ENCODE measurements at places on chromosomes 11 and 22.

DNA sequence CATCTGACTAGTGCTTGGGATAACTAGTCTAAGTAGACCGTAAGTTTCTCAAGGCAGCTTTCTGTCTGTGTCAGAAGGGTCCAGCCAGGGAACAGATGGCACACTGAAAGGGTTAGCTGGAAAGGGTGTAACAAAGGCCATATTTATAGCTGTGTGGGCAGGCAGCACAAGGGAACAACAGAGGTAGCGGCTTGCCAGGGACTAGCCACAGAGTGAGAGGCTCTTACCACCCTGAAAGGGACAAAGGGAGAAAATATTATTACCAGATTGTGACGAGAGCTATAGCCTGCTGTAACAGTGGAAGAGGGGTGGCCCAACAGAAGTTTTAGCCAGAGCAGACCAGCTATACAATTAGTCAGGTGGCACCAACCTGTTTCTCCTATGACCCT is 129.4 kb downstream of the CCDC34 start:
- no peak for DNase-seq

- DNase-seq, result peak; percentile 65
Observed at GRCh38 chr11:62553080-62553838, 6.7 kb upstream of the AHNAK start.

DNA sequence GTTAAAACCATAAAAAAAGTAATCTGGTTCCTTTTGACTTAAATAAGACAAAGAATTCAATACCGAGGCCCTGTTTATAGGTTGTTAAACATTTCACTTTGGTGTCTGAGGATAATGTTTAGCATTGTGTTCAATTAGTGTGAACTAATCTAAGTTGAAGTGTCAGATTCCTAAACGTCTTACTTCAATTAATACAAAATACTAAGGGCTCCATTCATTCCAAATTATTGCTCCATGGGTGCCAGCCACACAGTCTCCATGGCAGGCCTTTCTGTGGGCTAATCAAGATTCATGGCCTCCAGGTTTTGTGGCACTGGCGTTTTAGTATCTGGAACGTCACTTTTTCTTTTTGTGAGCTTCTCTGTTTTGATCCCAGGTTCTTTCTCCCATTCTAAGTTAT is 89.4 kb downstream of the TMEM135 start:
- no peak for DNase-seq

GRCh38 chr22:45314054-45314721 is 4.5 kb downstream of the FAM118A start:
- DNase-seq, result no peak

DNA sequence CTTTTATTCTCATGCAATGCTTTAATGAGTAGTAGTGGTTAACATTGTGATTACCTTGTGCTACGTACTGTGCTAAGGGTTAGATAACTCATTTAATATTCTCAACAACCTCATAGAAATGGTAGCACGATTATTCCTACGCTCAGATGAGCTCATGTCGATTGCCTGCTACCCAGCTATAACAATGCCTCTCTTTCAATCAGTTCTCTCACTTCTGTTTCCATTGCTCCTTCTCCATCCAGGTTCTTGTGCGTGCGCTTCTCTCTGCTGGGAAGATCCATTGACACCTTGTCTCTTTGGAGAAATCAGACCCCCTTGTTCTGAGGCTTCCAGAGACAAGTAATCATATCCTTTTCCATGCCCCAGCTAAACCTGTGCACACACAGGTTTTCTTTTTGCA is 120.8 kb downstream of the NECTIN1 start:
- DNase-seq, result no peak

DNA sequence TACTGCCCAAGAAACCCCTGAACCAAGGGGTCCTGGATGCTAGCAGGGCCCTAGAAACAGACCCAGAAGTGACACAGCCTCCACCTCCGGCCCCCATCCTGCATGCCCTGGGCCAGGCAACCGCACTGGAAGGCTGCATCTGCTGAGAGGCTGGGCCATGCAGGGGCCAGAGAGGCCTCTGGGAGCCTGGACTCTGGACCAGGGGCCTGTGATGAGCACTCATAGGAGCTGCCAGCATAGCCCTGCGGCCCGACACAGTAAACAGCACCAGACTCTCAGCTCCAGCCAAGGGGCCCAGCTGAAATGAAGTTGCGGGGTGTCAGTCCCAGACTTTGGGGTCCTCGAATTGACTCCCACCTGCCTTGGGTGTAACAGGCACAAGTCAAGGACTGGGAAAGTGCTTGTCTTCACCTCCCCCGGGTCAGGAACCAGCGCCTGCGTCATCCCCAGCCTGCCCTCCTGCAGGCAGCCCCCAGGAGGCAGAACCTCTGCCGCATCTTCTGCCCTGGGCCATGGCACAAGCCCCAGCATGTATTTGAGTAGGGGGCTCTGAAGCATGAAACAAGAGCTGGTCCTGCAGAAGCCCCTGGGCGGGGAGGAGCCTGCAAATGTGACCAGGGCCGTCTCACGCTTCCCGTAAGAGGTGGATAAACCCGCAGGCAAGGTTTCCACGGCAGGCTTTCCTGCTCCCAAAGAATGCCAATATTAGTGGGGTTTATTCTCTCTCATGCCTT is 25.2 kb upstream of the CCND1 start:
- no peak for DNase-seq

- DNase-seq, result no peak
Observed at GRCh38 chr11:130439160-130439519, 9.3 kb upstream of the ADAMTS15 start.

DNA sequence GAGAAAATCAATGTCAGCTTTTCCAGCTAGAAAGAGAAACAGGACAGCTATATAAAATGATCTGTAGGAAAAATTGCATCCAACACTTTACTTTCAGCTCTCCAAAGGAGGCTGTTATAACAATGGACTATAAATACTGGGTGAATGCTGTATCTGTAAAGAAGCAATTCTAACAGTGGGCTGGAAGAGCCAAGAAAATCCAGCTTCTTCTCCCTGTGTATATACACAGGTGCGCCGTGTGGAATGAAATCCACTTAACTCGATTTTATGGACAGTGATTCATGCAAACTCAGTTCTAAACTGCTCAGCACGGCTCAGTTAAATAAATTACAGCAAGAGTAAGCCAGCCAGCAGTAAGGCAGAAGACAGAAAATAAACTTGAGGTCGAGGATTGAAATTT is 32.5 kb upstream of the LMO2 start:
- DNase-seq, result no peak

- DNase-seq, result no peak
Observed at GRCh38 chr11:112806256-112806655, 155.0 kb upstream of the NCAM1 start.

DNA sequence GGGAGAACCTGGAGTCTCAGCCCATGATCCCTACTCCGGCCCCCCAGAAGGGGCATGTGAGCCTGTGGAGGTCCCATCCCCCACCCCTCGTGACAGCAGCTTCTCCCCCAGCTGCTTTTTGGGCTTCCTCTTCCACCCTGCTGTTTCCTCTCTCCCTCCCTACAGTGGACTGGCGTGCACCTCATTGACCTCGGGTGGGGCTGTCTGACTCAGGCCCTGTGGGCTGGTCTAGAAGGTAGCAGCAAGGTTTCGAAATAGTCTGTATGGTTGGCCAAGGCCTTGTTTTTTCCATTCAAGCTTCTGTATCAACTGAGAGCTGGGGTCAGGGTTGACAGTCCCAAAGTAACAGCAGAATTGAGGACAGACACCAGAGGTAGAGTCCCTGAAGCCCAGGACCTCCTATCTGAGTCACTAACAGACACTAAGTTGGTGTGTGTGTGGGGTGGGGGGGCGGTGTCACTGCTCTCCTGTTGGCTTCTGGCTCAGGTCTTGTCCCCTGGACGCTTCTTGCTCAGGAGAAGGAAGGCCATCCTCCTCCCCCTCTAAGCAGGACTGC is 7.7 kb downstream of the SLC37A2 start:
- no peak for DNase-seq

- DNase-seq, result peak; percentile 89
Observed at GRCh38 chr11:62612366-62613290, at the start of the genes EML3 and ROM1. Gene EML3, minus strand, starts transcription at chr11:62612775. Its CDS starts 318 bp downstream, at chr11:62612457. Gene ROM1, plus strand, starts transcription at chr11:62613257. Its CDS starts 25 bp downstream, at chr11:62613282.

DNA sequence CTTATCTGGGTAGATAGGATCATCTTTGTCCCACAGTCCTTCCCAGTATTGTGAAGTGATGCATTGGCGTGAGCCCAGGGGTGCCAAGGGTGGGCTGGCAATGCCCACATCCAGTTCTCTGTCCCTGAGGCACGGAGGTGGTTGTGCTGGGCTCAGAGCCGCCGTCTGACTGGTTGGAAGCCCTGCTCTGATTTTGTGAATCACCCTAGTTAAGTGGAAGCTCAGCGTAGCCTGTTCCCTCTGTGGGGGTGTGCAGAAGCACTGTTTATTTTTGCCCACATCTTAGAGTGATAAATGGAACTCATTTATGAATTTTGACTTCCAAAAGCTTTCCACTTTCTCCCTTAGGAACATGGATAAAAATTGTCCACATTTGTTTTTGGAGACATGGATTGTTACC is 13.6 kb downstream of the BCR start:
- DNase-seq, result no peak

DNA sequence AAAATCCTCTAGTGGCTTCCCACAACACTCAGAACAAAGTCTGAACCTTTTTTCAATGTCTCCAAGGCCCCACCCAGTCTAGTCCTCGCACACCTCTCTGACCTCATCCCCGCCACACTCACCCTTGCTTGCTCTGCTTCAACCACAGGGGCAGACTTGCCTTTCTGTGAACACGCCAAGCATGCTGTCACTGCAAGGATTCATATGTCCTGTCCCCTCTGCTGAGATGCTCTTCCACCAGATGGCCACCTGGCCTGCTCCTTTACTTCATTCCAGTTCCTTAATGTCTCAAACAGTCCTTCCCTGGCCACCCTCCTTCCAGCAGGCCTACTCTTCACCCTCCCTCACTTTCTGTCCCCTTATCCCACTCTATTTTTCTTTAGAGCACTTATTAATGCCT is 60.6 kb upstream of the ARHGAP20 start:
- no peak for DNase-seq

DNA sequence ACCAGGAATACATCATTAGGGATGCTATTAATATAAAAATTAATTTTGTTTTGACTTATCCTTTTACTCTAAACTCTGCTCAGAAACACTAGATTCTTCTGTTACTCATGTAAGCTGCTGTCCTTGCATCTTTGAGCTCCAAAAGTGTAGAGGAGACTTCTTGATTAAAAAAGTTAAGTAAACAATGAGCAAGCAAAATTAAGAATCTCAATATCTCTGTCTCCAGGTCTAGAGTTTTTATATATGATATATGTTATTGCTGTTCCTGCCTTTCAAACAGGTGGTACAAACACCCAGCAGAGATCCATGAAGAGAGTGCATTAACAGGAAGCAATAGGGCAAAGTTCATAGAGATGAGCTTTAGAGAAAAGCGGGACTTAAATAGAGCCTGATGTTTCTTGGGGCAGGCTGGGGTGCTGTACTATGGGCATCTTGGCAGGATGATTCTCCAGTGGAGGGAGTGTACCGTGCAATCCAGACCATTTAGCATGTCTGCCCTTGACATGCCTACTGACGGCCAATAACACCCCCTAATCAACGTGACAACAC is 6.9 kb downstream of the MAPK1 start:
- DNase-seq, result no peak

GRCh38 chr11:108338750-108339149 is 115.9 kb downstream of the ATM start:
- DNase-seq, result no peak

DNA sequence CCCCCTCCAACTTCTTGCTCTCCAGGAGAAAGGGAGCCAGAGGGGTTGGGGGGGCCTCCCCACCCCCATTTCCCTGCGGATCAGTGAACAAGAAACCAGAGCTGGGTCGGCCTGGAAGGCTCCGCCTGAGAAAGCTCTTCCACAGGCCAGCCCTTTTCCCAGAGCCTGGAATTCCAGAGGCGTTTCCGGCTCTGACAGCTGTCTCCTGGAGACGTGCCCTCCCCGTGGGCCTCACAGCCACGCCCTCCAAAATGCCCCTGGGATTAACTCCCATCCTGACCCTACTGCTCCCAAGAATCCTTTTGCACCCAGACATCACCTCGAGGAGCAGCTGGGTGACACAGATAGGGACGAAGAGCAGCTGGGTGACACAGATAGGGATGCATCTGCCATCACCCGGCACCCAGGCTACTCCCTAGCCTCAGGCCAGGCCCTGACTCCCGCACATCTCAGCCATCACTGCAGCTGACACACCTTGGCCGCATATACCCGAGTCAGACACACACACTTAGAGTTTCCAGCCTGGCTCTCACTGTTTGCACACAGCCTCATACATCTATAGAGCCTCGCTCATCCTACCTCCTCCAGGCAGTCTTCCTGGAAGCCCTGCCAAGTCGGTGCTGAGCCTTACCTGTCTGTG is 7.6 kb upstream of the CDC42EP1 start:
- no peak for DNase-seq

DNA sequence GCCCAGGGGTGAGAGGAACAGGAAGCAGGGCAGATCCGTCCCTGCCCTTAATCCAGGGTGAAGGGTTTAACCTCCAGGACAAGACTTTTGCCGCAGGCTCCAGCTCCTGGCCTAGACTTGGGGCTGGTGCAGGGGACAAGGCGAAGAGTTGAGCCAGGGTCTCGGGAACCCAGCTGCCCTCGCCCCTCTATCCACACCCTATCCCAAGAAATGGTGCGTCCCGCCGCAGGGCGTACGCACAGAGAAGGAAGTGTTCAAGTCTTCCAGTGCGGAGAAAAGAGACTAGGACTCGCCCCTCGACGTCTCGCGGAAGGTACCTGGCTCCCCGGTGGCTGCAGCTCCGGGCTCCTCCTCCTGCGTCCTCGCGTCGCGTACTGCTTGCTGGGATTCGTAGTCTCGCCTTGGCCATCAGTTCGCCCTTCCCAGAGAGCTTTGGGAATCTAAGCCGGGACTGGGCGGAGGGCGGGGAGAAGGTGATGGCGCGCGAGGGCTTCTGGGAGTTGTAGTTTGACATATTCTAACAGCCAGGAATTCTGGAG is at the start of gene ZMAT5:
Gene ZMAT5, minus strand, starts transcription at position 376 of the 539 bp plus-strand sequence. CDS start 18,463 bp downstream, outside the sequence.
- DNase-seq, result peak; percentile 88

DNA sequence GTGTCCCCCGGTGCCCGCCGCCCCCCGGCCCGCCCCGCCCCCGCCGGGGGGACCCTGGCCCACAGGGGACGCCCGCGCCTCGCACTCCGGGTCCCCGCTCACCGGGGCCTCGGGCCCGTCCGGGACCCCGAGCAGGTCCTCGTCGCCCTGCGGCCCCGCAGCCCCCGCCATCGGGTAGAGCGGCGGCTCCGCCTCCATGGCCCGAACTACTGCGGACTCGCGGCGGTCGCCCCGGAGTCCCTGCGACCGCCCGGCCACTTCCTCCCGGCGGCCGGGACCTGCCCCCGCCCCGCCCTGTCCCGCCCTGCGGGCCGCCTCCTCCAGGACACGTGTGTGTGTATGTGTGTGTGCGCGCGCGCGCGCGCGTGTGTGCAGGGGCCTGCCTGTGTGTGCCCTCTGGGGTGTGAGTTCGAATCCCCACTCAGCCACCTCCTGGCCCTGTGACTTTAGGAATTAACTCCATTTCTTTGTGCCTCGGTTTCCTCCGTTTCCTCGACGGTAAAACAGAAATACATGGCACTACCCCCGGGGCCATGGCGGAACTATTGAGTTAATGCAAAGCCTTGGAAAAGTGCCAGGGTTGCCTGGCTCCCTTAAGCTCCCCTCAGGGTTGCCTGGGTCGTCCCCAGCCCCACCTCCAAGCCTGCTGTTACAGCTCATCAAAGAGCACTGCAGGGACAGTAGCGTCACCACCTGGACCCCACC is at the start of gene UNC93B1:
Gene UNC93B1, minus strand, starts transcription at position 252 of the 705 bp plus-strand sequence. Its CDS starts 54 bp downstream, at position 198.
- peak; percentile 67 for DNase-seq

- DNase-seq, result no peak
Observed at GRCh38 chr11:134686460-134687061, 274.5 kb upstream of the B3GAT1 start.

- DNase-seq, result no peak
Observed at GRCh38 chr11:97856666-97857065, 1164.1 kb upstream of the CNTN5 start.

GRCh38 chr11:91810871-91811270 is 413.7 kb upstream of the FAT3 start:
- no peak for DNase-seq
